Stimulated activated CD8-positive, alpha-beta memory T cell treated with anti-CD3 and anti-CD28 coated beads, Interleukin-4, amount 100 ng/mL, for 4 hours (primary cell): ENCODE measurements at places on chromosomes 11 and 22.

- DNase-seq: no peak
These were observed 30.0 kb downstream of the LINC01488 start for GRCh38 chr11:69511358-69512055.

GRCh38 chr22:19218541-19219233 is 40.2 kb upstream of the SLC25A1 start:
- no peak for DNase-seq

- DNase-seq: no peak
These were observed 48.4 kb downstream of the PDHX start for GRCh38 chr11:34964610-34965331.

DNA sequence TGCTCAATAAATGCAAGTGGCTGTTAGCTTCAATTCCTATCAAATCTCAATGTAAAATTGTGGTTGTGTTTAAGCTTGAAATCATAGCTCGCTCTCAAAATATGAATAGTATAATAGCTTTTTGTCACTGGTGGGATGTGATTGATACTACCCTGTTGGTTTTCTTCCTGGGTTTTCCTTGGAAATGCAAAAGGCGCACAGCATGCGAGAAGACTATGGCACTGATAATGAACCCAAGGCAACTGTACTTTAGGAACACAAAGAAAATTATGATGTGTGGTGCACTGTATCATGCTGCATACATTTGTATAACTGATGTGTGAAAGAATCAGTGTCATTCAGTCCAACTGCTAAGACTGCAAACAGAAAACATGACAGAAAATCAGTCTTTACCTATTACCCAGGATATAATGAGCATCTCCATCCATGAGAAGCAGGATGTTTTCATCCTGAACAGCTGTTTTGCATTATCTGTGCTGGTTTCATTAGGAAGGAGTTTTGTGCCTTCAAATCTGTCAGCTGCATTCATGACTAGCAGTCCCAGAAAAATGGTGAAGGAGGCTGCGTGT is 101.2 kb downstream of the TRPC6 start:
- no peak for DNase-seq

GRCh38 chr22:36612458-36612857 is 83.5 kb upstream of the EIF3D start:
- DNase-seq: no peak

GRCh38 chr11:33303541-33303940 is 46.4 kb downstream of the HIPK3 start:
- DNase-seq: no peak

DNA sequence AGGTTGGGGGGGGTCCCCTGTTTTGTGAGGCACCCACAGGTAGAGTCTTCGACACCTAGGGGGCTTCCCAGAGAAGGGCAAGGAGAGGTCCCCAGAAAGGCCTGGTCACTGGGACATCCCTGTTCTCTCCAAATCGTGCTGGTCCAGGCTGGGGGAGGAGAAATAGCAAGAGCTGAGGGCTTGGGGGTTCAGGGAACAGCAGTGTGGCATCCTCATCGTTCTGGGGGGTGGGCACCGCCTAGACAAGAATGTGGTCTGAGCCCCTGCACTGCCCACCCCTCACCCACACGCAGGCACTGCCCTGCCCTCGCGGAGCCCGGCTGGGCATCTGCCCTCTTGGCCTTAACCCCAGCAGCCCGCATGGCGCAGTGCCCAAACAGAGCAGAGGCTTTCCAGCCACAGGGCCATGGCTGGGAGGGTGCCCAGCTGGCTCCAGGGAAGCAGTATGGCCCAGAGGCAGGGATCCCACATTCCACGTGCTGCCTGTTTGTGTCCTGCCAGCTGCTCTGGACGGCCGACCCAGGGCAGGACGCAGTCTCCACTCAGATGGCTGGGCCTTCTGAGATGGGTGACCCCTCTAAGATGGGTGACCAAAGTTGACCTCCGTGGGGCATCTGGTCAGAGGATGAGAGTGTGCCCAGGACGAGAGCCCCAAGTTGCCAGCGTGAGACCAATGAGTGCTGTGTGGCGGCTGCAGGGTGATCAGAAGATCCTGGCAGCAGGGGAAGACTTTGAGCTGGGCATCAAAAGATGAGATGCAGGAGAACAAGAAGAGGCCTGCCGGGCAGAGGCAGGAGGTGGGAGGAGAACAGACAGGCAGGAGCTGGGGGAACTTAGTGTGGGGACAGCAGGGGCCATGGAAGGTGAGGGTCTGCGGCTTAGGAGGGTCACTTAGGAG is 14.4 kb downstream of the SCARF2 start:
- DNase-seq: no peak

DNA sequence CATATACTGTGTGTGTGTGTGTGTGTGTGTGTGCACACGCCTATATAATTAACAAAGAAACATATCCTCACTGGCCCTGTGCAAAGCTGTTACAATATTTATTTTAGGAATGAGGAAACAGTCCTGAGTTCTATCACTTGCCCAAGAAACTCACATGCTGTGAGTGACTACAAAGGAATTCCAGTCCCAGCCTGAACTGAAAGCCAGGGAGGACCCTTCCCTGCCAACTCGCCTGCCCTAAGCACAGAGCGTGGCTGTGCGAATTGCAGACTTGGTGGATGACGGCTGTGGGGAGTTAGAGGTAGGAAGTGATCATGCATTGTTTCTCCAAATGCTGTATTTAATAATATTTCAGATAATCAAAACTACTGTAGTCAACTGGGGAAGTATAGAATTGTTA is 26.4 kb upstream of the CD5 start:
- DNase-seq: no peak

DNA sequence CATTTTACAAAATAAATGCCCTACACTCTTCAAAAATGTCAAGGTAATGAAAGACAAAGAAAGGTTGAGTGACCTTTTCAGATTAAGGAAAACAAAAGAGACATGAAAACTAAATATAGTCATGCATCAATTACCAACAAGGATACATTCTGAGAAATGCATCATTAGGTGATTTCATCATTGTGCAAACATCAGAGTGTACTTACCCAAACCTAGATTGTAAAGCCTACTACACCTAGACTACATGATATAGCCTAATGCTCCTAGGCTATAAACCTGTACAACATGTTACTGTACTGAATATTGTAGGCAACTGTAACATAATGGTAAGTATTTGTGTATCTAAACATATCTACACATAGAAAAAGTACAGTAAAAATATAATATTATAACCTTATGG is 26.7 kb downstream of the INTS4 start:
- DNase-seq: no peak

- DNase-seq: no peak
These were observed 214.2 kb downstream of the LARGE1 start for GRCh38 chr22:33706100-33706499.

DNA sequence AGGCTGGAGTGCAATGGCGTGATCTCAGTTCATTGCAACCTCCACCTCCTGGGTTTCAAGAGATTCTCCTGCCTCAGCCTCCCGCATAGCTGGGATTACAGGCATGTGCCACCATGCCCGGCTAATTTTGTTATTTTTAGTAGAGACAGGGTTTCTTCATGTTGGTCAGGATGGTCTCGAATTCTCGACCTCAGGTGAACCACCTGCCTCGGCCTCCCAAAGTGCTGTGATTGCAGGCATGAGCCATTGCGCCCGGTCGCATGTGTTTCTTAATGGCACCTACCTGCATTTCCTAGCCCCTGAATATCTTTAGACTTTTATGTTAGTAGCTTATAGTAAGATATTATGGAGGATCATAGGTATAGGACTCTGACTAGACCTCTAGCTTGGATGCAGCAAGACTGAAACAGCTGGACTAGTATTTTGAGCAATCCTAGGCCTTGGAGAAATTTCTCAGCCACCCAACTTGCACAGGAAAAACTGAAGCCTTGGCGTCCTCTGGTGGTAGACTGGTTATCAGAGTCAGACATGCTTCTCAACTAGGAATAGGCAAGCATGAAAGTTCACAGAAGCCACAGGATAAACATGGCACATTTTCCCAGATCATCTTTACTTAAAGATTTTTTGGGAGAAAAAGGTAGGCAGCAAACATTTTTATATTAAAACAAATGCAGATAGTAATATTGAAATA is 22.7 kb upstream of the C1QTNF4 start:
- DNase-seq: no peak

DNA sequence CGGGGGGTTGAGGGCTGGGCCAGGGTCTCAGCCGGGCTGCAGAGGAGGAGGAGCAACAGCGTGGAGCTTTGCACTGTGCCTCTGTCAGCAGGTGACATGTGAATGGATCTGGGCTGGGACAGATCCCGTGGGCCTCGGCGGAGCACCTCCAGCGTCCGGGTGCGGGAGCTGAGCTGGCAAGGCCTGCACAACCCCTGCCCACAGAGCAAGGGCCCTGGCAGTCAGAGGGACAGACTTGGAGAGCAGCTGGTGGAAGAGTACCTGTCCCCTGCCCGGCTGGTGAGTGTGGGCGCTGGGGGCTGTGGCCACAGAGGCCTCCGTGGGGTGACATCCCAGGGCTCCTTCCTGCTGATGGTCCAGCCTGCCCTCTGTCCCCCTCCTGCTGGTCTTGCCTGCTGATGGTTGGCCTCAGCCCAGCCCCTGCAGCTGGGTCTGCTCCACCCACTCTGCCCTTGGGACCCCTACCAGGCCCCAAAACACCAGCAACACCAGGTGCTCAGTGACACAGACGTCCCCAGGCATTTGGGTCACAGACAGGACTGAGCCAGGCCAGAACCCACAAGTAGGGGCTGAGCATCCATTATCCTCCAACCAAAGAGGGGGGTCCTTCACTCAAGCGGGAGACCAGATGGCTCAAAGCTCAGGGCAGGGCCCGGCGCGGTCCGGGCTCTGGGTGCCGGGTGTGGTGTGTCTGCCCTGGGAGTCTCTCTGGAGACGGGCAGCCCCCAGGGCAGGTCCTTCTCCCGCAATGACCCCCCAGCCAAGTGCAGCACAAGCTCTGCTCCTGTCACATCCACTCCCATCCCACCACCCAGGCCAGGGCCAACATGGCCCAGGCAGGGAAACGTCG is 3.5 kb downstream of the LRRC56 start:
- no peak for DNase-seq

DNA sequence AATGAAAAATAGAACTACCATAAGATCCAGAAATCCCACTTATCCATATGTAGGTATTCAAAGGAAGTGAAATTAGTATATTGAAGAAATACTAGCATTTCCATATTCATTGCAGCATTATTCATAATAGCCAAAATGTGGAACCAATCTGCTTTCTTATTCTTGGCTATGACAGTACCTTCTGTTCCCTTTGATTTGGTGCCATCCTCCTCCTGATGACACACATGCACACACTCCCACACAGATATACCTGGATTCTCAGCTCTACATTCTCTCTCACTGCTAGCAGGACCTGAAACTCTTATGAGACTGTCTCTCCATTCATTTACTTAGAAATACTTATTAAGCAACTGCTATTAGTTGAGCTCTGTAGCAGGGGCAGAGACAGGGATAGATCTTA is 582.6 kb upstream of the TENM4 start:
- DNase-seq: no peak

DNA sequence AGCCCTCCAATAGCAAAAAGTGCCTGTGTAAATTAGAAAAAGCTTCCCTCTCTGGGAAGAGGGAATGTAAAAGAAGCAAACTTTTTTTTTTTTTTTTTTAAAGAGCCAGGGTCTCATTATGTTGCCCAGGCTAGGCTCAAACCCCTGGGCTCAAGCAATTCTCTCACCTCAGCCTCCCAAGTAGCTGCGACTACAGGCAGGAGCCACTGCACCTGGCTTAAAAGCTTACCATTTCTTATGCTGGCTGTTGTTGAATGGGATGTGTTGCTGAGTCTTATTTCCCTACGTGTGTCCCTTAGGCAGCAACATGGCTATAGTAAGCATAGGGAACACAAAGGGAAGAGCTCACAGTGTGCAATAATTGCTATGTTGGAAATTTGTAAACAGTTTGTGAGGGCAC is 225.5 kb upstream of the CCDC90B start:
- no peak for DNase-seq

DNA sequence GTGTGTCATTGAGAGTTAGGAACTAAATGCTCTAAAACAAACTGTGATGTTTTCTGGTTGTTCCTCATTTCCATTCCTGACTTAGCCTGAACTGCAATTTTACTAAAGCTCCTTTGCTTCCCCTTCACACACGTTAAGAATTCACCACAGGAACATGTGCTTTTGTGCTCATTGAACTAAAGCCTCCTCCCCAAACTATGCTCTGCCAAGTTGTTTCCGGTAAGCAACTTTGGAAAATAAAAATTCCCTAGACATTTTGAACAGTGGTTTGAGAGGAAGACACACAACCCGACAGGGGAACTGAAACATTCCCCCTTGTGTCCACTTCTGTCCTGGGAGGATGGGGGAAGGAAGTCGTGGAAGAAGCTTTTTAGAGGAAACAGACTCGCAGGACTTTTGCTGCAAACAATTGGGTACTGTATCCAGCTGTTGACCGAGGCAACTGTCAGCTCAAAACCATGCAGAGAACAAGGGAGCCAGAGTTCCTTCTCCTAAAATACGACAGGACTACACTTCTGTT is 66.9 kb downstream of the GAB2 start:
- no peak for DNase-seq

DNA sequence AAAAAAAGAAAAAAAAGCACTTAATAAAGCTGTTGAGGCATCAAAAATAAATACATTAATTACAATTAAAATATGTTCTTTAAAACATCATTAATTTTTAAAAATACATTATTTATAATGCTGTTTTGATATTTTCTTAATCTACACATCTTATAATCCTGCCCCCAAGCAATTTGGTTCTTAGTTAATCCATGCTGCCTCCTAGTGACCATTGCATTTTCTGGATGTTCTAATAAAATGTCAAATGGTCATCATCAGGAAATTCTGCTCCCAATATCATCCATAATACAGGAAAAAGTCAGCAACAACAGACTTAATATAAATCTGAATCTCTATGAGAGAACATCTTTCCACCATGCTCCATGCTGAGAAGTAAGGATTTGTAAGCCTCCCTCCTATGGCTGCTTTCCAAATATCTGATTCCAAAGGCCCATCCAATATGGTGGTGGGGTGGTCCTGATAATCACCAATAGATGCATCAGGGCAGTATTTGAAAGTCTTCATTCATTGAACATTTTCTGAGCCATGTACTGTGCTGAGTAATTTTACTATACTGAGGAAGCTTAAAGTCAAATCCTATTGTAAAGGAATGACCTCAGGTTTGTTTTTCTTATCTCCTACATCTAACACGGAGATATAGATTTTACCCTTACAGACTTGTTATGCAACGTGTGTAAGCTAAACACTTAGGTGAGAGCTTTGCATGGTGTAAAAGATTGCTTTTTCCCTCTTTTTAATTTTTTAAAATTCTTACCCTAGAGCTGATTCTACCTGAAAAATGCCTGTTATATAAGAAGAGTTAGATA is 124.7 kb upstream of the BMAL1 start:
- DNase-seq: no peak

- no peak for DNase-seq
These were observed 48.2 kb upstream of the MTMR2 start for GRCh38 chr11:95972060-95972459.

- DNase-seq: no peak
These were observed 68.1 kb upstream of the LMO1 start for GRCh38 chr11:8331767-8332166.
